ENCODE measurements at places on chromosomes 6 and 20.

GRCh38 chr20:46702447-46703203, 6.8 kb upstream of the SLC2A10 start:
- no peak for DNase-seq

DNA sequence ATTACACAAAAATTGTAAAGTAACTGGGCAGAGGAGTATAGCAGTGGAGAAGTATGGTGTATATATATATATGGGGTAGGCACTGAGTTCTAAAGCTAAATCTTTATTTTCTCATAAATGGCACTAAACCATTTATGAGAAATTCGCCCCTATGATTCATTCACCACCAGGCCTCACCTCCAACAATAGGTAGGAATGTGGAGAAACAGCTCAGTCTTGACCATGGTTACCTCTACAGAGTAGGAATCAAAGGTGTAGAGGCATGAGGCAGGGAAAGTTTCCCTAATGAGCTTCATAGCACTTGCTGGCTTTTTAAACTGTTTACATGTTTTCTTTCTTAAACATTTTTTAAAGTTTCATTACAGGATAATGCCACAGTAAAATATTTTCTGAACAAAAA, 36.9 kb upstream of the SUMO4 start:
- no peak for DNase-seq

GRCh38 chr6:144607998-144608735, 323.0 kb downstream of the UTRN start:
- no peak for DNase-seq

- no peak for DNase-seq
Observed at GRCh38 chr20:37759761-37760209, 66.0 kb downstream of the CTNNBL1 start.

- no peak for DNase-seq
Observed at GRCh38 chr6:161233986-161234661, 39.7 kb downstream of the AGPAT4 start.

GRCh38 chr6:116629563-116629981, 13.3 kb downstream of the RSPH4A start:
- DNase-seq, result no peak

DNA sequence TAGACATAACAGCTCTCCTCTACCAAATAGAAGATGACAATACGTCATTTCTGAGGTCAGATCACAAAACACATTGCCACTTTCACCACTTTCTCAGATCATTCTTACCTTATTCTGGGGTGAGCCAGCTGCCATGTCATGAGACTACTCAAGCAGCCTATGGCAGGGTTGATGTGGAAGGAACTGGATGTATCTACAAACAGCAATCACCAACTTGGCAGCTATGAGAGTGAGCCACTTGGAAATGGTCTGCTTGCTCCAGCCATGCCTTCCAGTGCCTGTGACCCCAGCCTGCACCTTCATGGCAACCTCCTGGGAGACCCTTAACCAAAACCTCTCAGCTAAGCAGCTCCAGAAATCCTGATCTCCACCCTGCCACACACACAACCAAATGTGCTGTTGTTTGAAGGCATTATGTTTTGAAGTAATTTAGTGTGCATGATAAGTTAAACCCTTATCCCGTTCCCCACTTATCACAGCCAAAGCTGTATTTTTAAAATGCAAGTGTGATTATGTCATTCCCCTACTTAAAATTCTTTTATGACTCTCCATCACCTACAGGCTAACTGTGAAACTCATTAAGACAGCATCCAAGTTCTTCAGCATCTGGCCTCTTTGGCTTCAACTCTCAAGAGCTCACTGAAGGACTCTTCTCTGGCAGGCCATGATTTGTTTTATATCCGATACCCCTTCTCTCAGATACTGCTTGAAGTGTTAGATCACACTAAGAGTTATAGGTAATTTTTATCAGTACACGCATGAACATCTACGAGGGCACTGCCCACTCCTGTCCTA, 150.6 kb downstream of the LY86 start:
- DNase-seq, result no peak

GRCh38 chr6:167566711-167567141, 241.8 kb downstream of the TTLL2 start:
- DNase-seq, result no peak

DNA sequence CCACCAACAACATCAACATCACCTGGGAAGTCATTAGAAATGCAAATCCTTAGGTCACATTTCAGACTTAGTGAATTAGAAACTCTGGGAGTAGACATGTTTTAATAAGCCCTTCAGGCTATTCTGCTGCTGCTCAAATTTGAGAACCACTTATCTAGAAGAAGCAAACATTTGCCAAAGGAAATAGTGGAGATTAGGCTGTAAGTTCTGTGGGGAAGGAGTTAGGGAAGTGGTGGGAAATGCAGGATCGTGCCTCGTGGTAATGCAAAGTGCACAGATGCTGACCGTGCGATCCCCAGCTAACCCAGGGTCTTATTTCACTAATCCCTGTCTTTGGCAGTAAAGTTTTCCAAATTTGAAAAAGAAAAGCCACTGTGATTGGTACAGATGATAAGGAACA, 328.5 kb downstream of the EPM2A start:
- DNase-seq, result no peak

GRCh38 chr6:13760307-13761304, 49.0 kb upstream of the RANBP9 start:
- DNase-seq, result no peak

DNA sequence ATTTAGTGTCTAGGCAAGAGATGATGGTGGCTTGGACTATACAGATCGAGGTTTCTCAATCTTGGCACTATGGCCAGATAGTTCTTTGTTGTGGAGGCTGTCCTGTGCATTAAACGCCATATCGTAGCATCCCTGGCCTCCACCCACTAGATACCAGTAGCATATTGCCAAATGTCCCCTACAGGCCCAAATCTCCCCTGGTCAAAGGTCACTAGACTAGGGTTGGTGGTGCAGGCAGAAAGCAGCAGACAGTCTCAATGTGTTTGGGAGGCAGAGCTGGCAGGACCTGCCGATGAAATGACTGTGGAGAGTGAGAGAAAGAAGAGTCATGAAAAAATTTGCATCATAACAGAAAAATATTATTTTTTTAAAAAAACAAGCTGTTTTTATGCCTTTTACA, 63.0 kb downstream of the TRAM2 start:
- DNase-seq, result no peak

- DNase-seq, result no peak
Observed at GRCh38 chr6:90462102-90462501, 124.8 kb downstream of the MAP3K7 start.

DNA sequence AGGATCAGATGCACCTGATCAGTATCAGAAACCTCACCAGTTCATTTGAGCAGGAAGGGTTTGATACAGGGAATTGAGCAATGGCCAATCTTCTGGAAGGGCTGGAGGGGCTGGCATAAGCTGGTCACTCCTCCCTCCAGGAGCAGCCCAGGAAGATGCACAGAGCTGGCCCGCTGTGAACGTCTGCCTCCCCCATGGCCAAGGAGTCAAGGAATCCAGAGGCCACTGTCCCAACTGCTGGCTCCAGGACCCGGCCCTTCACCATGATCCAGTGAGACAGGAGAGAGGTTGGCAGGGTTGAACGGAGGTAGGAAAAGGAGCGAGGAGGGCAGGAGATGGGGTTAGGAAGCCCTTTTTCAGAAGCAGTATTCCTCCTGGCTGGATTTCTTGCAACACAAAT, 113.9 kb upstream of the CST7 start:
- DNase-seq, result no peak

DNA sequence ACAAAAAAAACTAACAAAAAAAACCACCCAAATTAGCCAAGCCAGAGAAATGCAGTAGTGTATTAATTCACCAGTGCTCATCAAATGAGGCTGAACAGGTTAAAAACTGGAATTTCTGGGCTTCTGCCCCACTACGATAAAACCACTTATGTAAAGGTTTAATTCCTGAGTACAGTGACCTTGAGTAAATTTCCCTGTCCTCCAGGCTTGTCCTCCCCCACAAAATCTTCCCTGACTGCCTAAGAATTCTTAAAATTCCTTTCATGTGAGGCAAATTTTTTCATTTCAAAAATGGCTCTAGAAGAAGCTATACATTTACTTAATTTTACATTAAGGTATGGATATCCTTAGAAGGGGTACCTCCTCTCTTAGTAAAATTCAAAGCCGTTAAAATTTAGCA, 80.1 kb upstream of the ID4 start:
- DNase-seq, result no peak

DNA sequence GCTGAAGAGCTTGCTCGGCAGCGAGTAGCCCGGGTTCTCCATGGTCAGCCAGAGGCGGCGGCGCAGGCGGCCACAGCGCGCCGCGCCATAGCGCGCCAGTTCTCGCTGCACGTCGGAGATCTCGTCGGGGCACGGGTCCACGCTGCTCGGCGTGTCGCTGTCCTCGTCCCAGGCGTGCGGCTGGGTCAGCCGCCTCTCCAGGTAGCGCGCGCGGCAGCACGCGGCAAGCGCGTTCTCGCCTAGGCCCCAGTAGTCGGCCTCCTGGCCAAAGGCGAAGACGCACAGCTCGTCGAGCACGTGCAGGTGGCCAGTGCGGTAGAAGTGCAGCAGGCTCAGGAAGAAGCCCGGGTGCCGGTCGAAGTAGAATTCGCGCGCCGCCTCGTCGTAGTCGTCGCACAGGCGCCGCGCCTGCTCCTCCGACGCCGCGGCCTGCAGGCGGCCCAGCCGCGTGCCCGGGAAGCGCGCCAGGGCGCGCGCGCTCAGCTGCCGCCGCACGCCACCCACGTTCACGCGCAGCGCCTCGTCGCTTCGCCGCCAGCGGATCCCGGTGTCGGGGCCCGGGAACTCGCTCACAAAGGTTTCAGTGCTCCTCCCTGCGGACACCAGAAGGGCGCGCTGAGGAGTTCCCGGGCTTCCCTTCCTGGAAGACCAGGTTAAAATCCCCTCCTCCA, 2.7 kb downstream of the KCNS1 start:
- DNase-seq, result peak; percentile 43

GRCh38 chr6:35668744-35669450, 19.8 kb downstream of the FKBP5 start:
- no peak for DNase-seq

DNA sequence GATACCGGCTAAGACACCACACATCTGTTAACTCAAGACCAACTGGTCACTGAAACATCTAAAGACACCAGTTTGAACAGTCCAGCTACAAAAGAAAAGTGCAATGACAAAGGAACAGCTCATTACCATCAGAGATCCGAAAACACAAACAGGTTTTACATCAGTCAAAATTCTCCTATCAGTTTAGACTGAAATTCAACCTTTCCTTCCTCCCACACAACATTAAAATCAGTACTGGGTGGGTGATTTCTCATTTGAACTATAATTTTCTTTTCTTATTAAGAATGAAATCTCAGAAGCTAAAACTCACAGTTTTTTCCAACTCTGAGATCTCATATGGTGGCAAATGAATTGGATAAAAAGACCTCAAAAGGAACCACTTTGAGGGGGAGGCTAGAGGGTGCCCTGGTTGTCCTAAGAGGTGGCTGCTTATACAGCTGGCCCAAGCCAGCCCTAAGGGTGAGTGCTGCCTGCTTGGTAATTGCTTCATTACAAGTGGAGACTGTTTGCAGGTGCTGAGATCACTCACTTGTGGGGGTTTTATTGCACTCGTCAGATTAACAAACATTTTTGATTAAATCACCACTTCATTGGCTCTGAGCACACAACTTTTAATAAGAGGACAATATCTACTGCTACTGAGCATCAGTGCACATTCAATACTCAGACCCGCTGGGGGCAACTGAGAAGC, 4.3 kb downstream of the CCDC167 start:
- DNase-seq, result no peak

GRCh38 chr20:400454-401275, 7.4 kb upstream of the RBCK1 start:
- no peak for DNase-seq

GRCh38 chr20:29300579-29301551, 1956.6 kb upstream of the DEFB115 start:
- no peak for DNase-seq

- DNase-seq, result no peak
Observed at GRCh38 chr20:44615169-44615791, 32.9 kb downstream of the PKIG start.

- no peak for DNase-seq
Observed at GRCh38 chr6:119310486-119311036, 39.0 kb downstream of the MAN1A1 start.

- DNase-seq, result no peak
Observed at GRCh38 chr6:87908978-87909811, 138.4 kb upstream of the SPACA1 start.

DNA sequence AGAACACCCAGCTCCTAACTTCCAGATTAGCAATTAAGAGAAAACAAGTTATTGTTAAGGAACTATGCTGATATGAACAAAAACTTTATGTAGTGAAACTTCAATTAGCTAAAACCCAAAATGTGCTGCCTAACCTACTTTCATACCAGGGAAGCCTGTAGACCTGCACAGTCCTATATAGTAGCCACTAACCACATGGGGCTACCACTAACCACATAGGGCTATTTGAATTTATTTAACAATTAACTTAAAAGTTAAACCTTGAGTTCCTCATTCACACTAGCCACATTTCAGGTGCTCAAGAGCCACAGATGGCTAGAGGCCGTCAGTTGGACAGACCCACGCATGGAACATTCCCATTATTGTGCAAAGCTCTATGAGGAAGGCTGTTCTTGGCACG, 72.4 kb upstream of the LAMP5 start:
- DNase-seq, result no peak

DNA sequence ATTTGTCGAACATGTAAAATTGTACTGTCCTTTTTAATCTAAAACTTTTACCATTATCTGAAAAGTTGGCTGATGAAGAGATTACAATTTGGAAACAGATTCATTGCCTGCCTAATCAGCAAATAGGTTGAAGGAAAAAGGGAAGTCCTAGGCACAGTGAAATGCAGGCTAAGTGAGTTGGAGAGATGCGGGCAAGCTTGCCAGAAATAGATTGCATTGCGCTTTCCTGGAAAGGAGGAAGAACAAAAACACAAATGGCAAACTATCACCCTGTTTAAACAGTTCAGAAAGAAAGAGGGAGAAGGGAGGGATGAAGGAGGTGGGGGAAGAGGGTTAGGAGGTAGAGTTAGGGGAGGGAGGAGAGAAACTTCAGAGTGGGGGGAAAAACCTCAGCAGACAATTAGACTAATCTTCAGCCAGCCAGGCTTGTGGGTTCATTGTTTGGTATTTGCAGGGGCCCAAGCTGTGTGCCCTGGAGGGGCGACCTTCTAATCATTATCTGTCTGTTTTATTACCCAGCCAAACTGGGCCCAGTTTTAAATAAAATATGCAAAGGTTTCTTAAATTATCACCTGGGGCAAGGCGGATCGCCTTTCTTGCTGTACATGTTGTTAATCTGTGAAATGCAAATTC, 465.2 kb downstream of the TFAP2B start:
- no peak for DNase-seq

DNA sequence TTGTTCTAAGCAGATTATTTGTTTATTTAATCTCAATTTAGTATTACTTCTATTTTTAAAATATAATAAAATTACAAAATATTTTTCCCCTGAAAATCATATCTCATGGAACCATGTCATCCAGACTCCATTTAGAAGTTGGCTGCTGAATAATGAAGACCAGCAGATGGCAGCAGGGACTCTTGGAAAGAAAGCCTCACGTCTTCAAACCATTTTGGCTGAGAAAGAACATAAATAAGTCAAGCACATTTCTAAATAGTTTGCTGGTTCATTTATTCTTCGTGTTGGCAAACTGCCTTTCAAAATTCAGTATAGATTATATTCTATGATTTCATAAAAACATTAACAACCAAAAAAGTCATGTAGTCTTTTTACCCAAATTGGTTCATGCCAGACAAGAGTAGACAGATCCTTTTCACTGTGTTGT, 71.7 kb downstream of the RCAN2 start:
- DNase-seq, result peak; percentile 35

- no peak for DNase-seq
Observed at GRCh38 chr6:109701221-109701620, 10.1 kb downstream of the FIG4 start.

GRCh38 chr6:2806644-2807043, 35.0 kb downstream of the SERPINB1 start:
- no peak for DNase-seq
